Cardiac atrium fibroblast (primary cell): ENCODE measurements at places on chromosomes 16 and 17. TPM values are rescaled to one million over a fixed set of nuclear protein-coding genes. Genes with fewer than 3 reads are reported as not detected.

CA7 gene
- not detected in 2 replicates for total RNA-seq

GPRC5C gene
- total RNA-seq: 13.9 and 32.4 TPM in 2 replicates

MMP2 gene
- total RNA-seq: 97.5 and 110 TPM in 2 replicates

AXIN2 gene
- total RNA-seq: 6.8 and 11.7 TPM in 2 replicates

PRDM7 gene
- total RNA-seq: not detected in 2 replicates

CDK3 gene
- total RNA-seq: 2.2 TPM in 1 of 2 replicates, not detected in the other

TMEM220 gene
- 2.3 and 6.0 TPM in 2 replicates for total RNA-seq

LIMD2 gene
- 9.7 and 27.4 TPM in 2 replicates for total RNA-seq

CCL17 gene
- total RNA-seq: not detected in 2 replicates

SBK1 gene
- total RNA-seq: not detected in 2 replicates

ATP2A3 gene
- total RNA-seq: 0.16 TPM in 1 of 2 replicates, not detected in the other

BRIP1 gene
- total RNA-seq: 1.3 and 3.2 TPM in 2 replicates

ATXN1L gene
- total RNA-seq: 11.2 and 11.5 TPM in 2 replicates

TSNAXIP1 gene
- total RNA-seq: 0.54 and 0.97 TPM in 2 replicates

RHBDL3 gene
- not detected in 2 replicates for total RNA-seq

GPR139 gene
- not detected in 2 replicates for total RNA-seq

FASN gene
- total RNA-seq: 80.9 and 170 TPM in 2 replicates

ALOX12 gene
- not detected in 2 replicates for total RNA-seq

EME2 gene
- 3.1 and 4.5 TPM in 2 replicates for total RNA-seq

THUMPD1 gene
- total RNA-seq: 34.2 and 50.4 TPM in 2 replicates

GPR179 gene
- not detected in 2 replicates for total RNA-seq
